ENCODE measurements at places on chromosomes 4 and X.

GRCh38 chr4:72567036-72567435, 2.0 kb downstream of the ADAMTS3 start:
- DNase-seq, result no peak

GRCh38 chrX:40719218-40719617, 16.1 kb downstream of the MED14 start:
- DNase-seq, result no peak

GRCh38 chr4:82461710-82462109, 31.3 kb downstream of the ENOPH1 start:
- DNase-seq, result no peak

- no peak for DNase-seq
Measured at GRCh38 chr4:70885174-70885573, 17.0 kb upstream of the MOB1B start.

DNA sequence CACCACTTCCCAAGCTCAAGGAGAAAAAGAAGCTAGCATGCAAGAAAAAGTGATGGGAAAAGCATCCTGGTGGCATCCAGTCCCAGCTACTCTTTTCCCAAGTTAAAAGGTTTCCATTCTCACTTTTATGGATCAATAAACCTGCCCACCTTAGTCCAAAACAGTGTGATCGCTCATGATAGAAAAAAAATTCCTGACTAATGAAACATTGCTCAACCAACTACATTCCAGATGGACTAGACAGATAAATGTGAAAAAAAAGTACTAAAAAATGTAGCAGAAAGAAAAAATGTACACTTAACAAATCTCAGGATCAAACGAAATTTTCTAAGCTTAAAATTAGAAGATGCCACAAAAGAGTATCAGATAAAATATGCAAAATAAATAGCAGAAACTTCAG, 312.2 kb downstream of the TMA16 start:
- DNase-seq, result no peak

GRCh38 chrX:50815120-50815519, 1.1 kb upstream of the SHROOM4 start:
- DNase-seq, result no peak

DNA sequence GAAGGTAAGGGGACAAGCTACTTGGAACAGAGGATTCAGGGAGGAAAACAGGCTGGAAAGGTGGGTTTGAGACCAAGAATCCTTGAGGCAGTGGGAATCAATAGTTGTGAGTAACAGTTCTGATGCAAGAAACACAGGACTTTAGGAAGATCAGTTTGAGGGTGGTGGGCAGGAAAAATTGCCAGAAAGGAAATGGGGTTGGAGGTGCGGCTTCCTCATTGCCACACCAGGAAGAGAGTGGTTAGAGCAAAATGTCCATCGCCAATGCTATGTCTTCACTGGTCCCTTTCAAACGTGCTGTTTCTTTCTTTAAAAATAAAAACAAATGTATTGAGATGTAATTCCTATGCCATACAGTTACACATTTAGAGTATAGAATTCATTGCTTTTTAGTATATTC, 57.1 kb upstream of the NOCT start:
- DNase-seq, result no peak

DNA sequence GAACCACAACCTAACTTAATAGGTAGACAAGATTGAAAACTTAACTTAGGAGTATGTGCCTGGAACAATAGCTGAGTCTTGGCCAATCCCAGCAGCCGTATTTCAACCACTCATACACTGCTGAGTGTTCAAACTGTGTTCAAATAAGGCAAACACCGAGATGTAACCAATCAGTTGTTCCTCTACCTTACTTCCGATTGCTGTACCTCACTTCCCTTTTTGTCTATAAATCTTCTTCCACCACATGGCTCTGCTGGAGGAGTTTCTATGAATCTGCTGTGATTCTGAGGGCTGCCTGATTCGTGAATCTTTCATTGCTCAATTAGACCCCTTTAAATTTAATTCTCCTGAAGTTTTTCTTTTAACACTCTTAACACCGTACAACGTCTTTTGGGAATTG, 108.0 kb downstream of the ANAPC4 start:
- no peak for DNase-seq

- DNase-seq, result no peak
Measured at GRCh38 chrX:149363965-149364364, 141.1 kb downstream of the IDS start.
